ENCODE measurements at places on chromosomes 4 and X.

- DNase-seq = no peak
Observed at GRCh38 chrX:43853225-43853828, 28.9 kb downstream of the MAOB start.

DNA sequence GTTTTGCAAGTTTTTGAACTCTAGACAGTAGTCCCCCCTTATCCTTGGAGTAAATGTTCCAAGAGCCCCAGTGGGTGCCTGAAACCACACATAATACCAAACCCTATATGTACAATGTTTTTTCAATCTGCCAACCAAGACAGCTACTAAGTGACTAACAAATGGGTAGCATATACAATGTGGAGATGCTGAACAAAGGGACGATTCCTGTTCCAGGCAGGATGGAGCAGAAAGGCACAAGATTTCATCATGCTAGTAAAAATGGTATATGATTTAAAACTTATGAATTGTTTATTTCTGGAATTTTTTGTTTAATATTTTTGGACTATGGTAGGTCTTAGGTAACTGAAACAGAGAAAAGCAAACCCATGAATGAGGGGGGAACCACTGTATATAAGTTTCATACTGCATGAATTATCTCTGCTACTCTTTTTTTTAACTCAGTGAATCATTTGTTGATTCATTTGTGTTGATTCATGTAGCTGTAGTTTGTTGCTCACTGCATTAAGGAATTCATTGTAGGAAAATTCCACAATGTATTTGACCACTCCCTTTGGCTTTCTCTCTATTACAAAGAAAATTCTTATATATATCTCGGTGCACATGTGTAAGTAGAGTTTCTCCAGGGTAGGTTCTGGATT is 21.9 kb upstream of the ANXA3 start:
- no peak for DNase-seq

DNA sequence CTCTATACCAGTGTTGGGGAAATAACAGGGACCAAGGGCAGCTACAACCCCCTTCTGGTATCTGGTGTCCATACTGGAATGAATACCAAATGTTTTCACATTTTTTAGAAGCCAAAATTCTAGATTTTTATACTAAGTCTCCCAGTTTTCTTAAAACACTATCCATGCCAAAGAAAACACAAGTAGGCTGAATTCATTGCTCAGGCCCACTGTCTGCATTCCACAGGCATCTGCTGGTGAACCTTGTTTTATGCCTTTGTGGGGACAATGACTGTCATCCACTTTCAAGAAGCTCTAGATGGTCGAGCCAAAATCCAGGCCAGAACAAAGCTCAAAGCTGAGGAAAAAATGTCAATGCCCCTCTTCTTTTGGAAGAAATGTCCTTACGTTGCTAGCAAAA is 213.4 kb upstream of the RASGEF1B start:
- no peak for DNase-seq

GRCh38 chr4:15506464-15506863 is 36.8 kb downstream of the CC2D2A start:
- DNase-seq = no peak
